ENCODE measurements at places on chromosomes 1 and 21.

DNA sequence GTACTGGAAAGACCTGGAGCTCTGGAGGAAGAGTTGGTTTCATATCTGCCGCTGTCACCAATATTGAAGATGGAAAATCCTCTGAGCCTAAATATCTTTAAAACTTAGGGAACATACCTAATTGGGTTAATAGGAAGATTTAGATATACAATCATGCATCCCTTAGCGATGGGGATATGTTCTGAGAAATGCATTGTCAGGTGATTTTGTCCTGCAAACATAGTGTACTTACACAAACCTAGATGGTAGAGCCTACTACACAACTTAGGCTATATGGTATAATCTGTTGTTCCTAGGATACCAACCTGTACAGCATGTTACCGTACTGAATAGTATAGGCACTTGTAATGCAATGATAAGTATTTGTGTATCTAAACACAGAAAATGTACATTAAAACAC is 22.5 kb downstream of the YTHDF2 start:
- H3K36me3 ChIP-seq: peaks cover 3% of the 10 kb centered on the region
- DNase-seq: no peak
- H3K27me3 ChIP-seq: no peaks in the 10 kb centered on the region
- no peak overlapping the region for H3K27ac ChIP-seq
- no peak overlapping the region for H3K4me3 ChIP-seq

DNA sequence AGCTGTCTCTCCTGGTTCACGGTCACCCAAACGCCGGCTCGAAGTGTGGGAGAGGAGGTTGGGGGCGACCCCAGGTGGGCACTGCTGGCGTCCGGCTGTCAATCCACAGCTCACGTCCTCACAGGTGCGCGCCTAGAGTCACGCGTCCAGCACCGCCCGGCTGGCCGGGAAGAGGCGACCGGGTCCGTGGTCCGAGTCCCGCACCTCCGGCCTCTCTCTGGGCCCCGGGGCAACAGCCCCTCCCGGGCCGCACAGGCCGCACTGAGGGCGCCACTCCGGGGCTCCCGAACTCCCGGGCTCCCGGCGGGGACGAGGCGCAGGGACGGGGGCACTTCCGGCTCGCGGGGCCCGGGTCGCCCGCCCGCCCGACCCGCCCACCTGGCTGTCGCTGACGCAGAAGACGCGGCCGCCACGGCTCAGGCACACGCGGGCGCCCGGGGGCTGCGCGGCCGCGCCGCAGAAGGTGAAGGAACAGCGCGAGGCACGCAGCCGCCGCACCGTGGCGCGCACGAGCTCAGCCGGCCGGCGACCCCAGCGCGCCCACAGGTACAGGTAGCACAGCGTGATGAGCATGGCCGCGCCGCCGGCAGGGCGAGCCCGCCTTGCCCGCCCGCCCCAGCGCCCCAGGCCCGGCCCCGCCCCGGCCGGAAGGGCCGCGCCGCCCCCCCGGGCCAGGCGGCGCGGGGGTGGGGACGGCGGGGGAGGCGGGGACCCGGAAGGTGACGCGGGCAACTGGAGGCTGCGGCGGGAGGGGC is at the start of gene HLCS:
HLCS (minus strand) TSS at position 604 of the 755 bp plus-strand sequence; CDS start at position 573, 31 bp downstream.
- no peak for DNase-seq
- peak within 1 kb of the TSS; percentile 48 for H3K4me3 ChIP-seq
- no peaks in the 10 kb centered on the region for H3K27me3 ChIP-seq
- H3K27ac ChIP-seq: peak within 1 kb of the TSS; percentile 57

DNA sequence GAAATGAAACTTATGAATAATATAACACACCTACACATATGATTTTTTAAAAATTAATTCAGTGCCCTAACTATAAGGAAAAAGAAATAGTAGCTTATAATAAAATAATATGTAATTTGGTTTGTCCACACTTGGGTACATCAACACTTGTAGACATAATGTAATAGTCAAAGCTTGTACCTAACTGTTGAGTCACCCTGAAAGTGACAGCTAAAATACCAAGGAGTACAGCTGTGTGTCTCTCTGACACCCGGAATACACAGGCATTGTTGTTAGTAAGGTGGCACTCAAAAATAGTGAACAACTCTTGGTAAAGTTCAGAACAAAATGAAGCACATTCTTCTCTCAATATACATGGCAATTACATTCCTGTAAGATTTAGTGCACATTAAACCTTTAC is 243.4 kb downstream of the TRABD2B start:
- H3K27me3 ChIP-seq: no peaks in the 10 kb centered on the region
- peaks cover 19% of the 10 kb centered on the region for H3K4me1 ChIP-seq
- H3K4me3 ChIP-seq: no peak overlapping the region
- DNase-seq: no peak
- H3K27ac ChIP-seq: no peak overlapping the region
- no peaks in the 10 kb centered on the region for H3K36me3 ChIP-seq

- no peaks in the 10 kb centered on the region for H3K36me3 ChIP-seq
- DNase-seq: peak; percentile 86
- H3K27ac ChIP-seq: peak overlapping the region; percentile 76
- peak overlapping the region; percentile 31 for H3K4me3 ChIP-seq
Measured at GRCh38 chr1:219660666-219661463, 48.0 kb upstream of the ZC3H11B start.

GRCh38 chr1:151535326-151536271 is 4.5 kb upstream of the TUFT1 start:
- H3K4me1 ChIP-seq: peaks cover 10% of the 10 kb centered on the region
- H3K4me3 ChIP-seq: no peak overlapping the region
- H3K27ac ChIP-seq: no peak overlapping the region
- no peak for DNase-seq
- H3K27me3 ChIP-seq: no peaks in the 10 kb centered on the region
- H3K36me3 ChIP-seq: peaks cover 44% of the 10 kb centered on the region

DNA sequence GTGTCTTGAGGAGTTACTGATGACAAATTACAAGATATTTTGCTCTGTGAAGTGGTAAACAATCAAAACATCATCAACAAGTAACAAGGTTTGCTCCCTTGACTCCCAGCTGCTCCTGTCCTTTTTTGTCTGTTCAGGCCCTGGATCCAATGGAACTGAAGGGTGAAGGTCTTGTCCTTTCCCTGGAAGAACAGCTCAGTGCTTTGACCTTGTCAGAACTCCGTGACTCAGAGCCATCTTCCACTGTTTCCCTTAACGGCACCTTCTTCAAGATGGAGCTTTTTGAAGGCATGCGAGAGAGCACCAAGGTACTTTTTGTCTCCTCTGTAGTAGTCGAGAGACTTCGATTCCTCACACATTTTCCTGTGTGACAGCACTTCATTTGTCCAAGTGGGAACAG is 29.0 kb downstream of the TRIM45 start:
- no peak for DNase-seq
- no peak overlapping the region for H3K4me3 ChIP-seq
- peak overlapping the region; percentile 30 for H3K27ac ChIP-seq
- no peaks in the 10 kb centered on the region for H3K4me1 ChIP-seq
- H3K36me3 ChIP-seq: no peaks in the 10 kb centered on the region
- no peaks in the 10 kb centered on the region for H3K27me3 ChIP-seq

DNA sequence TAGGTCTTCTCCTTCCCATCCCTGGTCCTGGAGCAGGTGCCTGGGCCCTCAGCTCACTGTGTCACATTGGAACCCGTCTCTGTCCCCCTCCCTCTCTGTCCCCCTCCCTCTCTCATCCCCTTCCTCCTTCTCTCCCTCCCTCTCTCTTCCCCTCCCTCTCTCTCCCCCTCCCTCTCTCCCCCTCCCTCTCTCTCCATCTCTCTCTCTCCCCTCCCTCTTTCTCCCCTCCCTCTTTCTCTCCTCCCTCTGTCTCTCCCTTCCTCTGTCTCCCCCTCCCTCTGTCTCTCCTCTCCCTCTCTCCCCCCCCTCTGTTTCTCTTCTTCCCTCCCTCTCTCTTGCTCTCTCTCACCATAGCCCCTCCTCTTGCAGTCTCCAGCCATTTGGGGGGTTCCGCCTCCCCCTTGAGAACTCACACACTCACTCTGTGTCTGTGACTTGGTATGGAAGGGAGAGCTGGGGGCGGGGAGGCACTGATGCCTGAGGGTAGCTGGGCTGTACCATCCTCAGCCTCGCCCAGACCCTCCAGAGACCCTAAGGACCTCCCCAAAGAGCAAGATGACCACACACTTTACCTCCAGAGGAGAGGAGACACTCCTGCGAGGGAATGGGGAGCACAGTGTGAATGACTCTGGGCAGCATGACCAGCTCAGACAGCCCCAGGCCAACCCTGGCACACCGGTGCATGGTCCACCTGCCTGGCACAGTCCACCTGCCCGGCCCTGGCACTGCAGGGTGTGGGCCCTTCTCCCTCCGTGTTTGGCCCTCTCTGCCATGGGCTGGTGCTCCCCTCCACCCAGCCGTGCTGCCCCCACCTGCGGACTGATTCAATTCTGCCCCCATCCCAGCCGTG is 102.8 kb upstream of the ARHGEF16 start:
- peaks cover 75% of the 10 kb centered on the region for H3K4me1 ChIP-seq
- peaks cover 1% of the 10 kb centered on the region for H3K36me3 ChIP-seq
- H3K4me3 ChIP-seq: no peak overlapping the region

- H3K4me1 ChIP-seq: no peaks in the 10 kb centered on the region
- no peak overlapping the region for H3K27ac ChIP-seq
- no peak overlapping the region for H3K4me3 ChIP-seq
- H3K27me3 ChIP-seq: no peaks in the 10 kb centered on the region
- no peaks in the 10 kb centered on the region for H3K36me3 ChIP-seq
- DNase-seq: no peak
Measured at GRCh38 chr1:219666242-219666641, 53.3 kb upstream of the ZC3H11B start.

DNA sequence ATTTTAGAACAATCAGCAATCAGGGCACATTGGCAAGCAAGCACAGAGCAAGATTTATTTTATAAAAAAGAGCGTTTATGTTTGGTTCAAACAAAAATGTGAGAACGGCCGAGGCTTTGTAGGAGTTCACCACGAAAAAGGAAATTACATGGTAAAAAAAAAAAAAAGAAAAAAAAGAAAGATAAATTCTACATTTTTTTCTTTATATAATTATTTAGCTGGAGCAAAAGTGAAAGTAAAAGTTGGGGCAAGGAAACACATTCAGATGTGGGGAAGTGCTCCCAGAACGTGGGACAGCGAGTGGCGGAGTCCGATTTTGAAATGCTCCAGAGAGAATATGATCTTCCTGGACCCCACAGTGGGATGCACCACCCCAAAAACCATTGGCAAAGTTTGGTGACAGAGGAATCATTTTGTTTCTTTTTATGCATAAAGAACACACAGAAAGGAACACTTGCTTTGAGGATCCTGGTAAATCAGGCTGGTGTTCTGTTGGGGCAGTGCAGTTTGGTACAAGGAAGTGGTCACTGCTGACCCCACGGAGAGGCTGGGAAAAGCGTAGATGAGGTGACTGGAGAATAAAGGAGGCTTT is 16.3 kb upstream of the ATP5PO start:
- peak overlapping the region; percentile 18 for H3K4me3 ChIP-seq
- no peak for DNase-seq
- H3K27ac ChIP-seq: no peak overlapping the region
- no peaks in the 10 kb centered on the region for H3K27me3 ChIP-seq
- H3K36me3 ChIP-seq: no peaks in the 10 kb centered on the region

GRCh38 chr1:169508432-169509338 is 22.9 kb upstream of the SLC19A2 start:
- H3K36me3 ChIP-seq: no peaks in the 10 kb centered on the region
- no peaks in the 10 kb centered on the region for H3K27me3 ChIP-seq
- no peak overlapping the region for H3K27ac ChIP-seq
- DNase-seq: no peak
